Effector memory CD4-positive, alpha-beta T cell (primary cell): ENCODE measurements at places on chromosomes 1 and 21.

DNA sequence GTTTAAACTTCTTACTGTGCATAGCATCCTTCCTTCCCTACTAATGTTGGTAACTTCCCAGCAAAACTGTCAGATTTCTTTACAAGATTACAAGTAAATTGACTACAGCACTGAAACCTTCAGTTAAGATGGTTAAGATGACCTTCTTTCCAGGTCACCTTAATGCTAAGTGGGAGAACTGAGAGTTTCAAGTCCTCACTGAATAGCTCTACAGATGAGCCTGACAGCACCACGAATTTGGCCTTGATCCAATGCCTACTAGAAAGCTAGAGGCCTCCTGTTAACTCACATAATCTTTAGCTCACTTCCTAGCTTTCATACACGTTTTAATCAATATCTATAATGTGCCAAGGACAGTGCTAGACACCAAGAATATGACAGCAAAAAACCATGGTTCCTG lies 276.0 kb upstream of the PLD5 start:
- DNase-seq: no peak

- DNase-seq: no peak
Observed at GRCh38 chr1:221563476-221563921, 178.4 kb downstream of the DUSP10 start.

DNA sequence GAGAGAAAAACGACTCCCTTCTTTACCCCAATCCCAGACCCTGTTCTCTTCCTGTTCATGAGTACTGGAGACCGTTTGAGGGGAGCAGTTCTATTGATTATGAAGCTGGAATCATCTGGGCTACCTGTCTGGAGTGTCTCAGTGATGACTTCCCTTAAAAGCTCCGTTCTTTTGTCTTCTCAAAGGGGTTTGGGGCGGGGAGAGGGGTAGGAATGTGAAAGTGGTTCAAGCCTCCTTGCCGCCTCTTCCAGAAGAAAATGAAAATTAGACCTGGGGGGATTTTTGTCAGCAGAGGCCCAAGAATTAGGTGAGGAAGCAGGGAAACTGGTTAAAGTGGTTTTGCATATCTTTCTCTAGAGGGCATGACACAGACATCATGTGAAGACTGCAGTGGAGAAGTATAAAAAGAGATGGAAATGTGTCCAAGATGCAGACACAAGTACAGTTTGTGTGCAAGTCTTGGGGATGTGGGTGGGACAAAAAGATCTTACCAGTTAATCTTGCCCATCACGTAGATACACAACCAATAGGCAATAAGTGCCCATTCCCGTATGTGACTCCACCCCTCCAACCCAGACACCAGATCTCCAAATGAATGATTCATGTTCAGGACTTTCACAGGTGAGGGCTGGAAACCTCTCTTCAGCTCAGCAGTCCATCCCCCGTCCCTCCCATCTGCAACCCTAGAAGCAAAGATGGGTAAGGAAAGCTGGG lies 470 bp upstream of the MTMR11 start:
- no peak for DNase-seq

GRCh38 chr1:241641773-241642592 lies 1.8 kb upstream of the CHML start:
- DNase-seq: no peak

- no peak for DNase-seq
Observed at GRCh38 chr1:114330451-114330983, 176.8 kb upstream of the SYT6 start.

DNA sequence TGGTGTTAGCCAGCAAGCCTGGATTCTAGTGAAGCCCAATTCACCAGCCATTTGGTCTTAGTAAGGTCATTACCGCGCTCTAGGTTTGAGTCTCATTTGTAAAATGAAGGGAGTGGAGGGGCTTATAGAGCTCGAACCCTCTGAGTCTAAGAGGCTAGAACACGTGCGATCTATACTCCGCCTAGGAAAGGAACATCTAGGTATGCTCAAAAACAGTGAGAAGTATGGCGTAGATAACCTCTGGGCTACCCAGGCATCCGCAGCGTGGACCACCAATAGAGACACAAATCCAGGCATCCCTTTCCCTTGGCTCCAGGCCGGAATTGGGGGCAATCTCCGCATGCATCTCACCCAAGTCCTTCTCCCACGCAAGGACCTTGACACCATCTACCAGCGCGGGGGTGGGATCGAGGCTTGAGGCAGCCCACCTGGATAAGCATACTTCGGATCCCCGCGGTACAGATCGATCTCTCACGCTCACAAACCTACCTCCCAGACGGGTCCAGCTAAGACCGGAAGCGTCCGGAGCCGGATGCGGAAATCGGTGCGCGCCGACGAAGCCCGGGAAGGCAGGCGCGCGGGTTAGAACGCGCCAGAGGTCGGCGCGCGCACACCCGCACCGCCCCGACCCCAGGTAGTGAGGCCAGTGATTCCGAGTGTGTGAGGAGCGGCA lies at the start of gene METTL25B:
Gene METTL25B (plus strand): TSS at position 544 of the 673 bp plus-strand sequence. CDS start 636 bp downstream, outside the sequence.
- peak; percentile 51 for DNase-seq

DNA sequence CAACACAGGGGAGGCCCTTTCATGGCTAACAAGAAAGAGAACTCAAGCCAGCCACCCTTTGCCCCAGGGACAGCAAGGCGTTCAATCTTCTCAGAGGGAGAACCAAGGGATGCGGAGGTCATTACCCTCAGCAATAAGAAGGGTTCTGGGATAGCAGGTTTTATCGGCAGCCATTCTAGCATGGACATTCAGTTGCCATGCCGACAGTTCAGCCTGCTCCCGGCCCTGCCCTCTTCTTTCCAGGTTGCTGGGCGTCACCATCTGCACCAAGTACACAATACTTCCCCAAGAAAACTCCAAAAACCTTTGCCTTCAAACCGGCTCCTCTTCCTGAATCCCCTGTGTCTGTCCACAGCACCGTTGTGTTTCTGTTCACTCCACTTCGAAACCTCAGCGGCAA lies 47.1 kb downstream of the SYT2 start:
- DNase-seq: no peak

- DNase-seq: no peak
Observed at GRCh38 chr1:161940866-161941591, 82.6 kb downstream of the OLFML2B start.
